ENCODE measurements at places on chromosomes 3 and 15.

GRCh38 chr15:96331144-96331944 lies 844 bp downstream of the NR2F2 start:
- no peak for DNase-seq

DNA sequence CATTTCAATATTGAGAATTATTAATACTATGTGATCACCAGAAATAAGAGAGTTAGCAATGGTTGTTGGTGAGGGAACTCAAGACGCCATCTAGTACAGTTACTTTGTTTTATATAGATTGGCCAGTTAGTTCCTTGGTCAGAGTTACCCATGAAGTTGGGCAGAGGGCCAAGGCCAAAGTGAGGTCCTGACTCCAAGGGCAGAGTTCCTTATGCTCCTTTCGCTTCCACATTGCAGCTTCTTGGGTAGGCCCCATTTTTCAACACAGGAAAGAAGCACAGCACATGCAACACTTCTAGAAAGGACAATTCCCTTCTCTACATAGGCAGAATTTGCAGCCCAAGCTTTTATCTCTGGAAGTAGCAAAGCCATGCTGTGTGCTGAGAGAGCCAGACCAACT lies 178.6 kb downstream of the KCNAB1 start:
- DNase-seq, result peak; percentile 36

- no peak for DNase-seq
Observed at GRCh38 chr3:45491344-45491743, 103.0 kb downstream of the LARS2 start.

GRCh38 chr15:32855942-32856341 lies 138.1 kb downstream of the GREM1 start:
- no peak for DNase-seq

All from femur (tissue), 1 donor.